Activated CD4-positive, alpha-beta T cell treated with anti-CD3 and anti-CD28 coated beads, Interleukin-2, amount 50 U/mL, for 48 hours (primary cell): ENCODE measurements at places on chromosomes 4 and X.

- DNase-seq, result no peak
Measured at GRCh38 chr4:184747034-184747830, 13.3 kb upstream of the CENPU start.

DNA sequence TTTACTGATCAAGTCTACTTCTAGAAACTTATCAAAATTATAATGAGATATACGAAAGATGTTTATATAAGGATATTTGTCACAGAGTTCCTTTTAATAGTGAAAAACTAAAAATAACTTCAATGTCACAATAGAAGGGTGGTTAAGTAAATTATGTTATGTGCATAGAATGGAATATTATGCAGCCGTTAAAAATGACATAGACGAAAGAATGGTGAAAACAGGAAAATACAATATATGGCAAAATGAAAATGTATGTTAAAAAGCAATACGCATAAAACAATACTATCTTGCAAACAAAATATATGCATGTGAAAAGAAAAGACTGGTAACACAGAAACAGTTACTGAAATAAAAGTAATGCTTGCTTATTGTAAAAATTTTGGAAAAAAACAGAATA is 19.1 kb downstream of the ZDHHC9 start:
- no peak for DNase-seq

DNA sequence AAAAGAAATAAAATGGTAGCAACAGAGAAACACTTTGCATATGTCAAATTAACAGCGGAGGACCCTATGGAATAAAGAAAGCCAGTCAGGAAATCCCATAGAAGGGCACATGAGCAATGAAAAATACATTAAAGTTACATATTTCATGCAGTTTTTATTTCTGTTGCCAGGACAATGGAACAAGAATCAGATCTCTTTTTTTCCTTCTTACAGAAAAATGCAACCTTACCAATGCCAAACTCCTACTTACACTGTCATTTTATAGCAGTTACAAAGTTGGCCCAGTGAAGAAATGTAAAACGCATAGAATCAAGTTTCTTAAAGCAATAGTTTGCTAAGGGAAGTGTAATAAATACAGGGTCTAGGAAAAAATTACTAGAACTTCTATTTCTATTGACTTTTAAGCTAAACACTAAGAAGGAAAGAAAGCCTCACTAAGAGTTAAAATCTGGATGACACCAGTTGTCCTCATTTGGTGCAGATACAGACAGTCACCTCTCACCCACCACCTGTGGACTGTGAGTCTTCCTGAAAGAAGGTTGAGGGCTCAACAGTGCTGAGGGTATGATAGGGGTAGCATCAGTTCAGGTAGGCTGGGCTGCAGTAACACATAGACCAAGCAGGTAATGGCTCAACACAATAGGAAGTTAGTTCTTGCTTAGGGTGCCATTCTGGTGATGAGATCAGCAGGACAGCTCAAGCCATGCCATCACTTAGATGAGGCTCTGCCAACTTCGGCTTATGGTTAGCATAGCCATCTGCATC is 224.6 kb downstream of the ANAPC10 start:
- no peak for DNase-seq

GRCh38 chrX:138014577-138014976 is 448.6 kb downstream of the ZIC3 start:
- no peak for DNase-seq

DNA sequence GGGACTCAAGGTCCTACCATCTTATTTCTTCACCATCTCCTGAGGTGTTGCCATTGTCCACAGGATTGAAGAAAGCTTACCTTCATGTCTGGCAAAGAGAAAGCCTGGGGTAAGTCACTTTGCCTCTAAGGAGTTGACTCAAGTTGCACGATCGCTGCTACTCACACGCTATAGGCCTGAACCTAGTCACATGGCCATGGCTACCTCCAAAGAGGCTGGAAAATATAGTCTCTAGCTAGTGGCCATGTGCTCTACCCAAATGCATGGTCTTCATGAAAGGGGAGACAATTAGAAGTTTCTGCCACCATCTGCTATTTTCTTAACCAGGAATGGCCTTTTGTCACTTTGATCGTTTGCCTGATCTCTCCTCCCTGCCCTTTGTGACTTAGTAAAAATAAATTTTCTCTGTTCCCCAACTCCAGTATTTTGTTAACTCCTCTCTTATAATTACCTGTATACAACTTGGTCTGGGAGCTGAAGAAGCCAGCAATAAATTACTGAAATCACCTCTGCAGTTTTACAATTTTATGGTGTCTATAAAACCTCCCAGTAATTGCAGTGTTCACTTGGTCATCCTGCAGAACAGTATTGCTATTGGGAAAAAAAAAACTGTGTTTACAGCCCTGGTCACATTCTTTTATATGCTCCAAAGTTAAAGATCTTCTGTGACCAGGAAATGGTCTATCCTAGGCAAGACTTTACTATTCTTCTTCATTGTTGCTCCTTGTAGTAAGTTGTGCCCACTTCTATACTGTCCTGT is 126.7 kb upstream of the TSPAN5 start:
- DNase-seq, result no peak

DNA sequence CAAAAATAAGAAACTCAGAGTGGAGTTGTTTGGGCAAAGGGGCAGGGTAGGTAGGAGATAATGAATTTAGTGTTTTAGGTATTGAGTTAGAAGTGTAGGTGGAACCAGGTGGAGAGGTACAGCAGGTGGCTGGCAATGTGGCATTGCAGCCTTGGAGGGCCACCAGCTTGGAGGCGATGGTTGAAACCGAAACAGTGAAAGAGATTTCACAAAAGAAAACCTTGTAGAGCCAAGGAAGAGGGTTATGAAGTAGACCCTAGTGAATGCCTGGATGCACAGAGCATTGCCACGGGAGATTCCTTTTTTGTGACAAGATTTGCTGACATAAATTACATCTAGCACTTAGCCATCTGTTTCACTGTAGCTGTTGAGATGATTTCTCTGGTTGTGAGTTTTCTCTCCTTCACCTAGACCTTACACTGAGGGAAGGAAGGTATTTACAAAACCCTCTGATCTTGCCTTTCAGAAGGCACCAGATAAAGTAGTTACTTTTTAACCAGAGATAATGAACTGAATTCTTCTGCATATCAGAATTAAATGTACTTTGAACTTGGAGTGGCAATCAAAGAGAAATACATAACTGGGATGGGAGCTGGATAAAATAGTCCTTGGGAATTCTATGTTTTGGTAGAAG is 104.1 kb upstream of the CASK start:
- DNase-seq, result no peak

- DNase-seq, result no peak
Measured at GRCh38 chrX:120029354-120029753, 48.1 kb downstream of the RHOXF2B start.

DNA sequence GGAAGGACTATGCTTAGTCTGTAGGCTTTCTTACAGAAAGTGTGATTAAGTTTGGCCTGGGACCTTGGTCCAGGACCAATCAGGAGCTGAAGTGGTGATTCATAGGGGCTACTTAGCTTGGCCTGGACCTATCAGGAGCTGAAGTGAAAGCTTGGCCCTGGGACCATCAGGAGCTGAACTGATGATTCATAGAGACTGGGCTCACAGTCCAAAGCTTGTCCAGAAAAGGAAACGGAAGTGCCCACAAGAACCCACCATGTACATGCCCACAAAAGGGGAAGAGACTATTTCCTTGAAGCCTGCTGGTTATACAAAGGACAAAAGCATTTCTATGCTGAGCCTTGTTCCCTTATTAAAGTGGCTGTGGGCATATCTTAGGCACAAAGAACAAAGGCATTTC is 12.6 kb downstream of the TENT5D start:
- no peak for DNase-seq

- no peak for DNase-seq
Measured at GRCh38 chr4:45795135-45795534, 328.7 kb downstream of the GABRG1 start.

GRCh38 chr4:188596021-188596420 is 456.8 kb downstream of the TRIML1 start:
- DNase-seq, result no peak

DNA sequence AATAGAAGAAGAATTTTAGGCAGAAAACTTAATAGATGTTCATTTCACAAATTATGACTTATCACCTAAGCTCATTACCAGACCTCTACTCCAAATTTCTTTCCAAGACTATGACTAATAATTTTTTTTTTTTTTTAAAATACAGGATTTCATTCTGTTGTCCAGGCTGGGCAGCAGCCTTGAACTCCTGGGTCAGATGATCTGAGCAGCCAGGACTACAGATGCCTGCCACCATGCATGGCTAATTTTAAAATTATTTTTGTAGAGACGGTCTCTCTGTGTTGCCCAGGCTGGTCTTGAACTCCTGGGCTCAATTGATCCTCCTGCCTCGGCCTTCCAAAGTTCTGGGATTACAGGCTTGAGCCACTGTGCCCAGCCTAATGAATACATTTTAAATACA is 119.2 kb downstream of the ARHGAP10 start:
- no peak for DNase-seq

- no peak for DNase-seq
Measured at GRCh38 chr4:76974150-76974549, 24.6 kb downstream of the SEPTIN11 start.

DNA sequence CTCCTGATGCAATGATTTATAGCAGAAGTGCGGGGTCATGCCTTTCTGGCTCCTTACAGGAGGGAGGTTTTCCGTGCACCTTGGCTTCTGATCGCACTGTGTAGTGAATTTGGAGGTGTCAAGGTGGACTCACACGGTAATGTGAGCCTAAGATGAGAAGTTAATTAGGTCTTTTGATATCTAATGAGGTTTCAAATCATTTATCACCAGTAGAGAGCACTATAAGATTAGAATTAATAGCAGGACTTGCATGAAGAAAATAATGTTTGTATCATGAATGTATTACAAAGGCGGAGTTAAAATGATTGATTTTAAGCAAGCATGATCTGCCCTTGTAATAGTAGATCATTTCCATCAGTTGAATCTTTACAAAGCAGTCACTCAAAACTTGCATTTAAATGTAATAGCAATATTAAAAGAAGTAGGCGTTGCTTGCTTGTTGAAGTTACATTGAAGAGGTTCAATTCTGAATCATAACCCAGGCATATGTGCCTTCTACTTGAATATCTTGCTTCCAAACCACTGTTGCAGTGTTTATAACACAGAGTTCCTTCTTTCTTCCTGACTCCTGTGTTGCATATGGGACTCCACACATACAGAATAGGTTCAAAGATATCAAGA is 152.1 kb downstream of the FMR1NB start:
- DNase-seq, result no peak

GRCh38 chr4:13541720-13542576 is 2.4 kb downstream of the NKX3-2 start:
- DNase-seq, result no peak

- DNase-seq, result no peak
Measured at GRCh38 chr4:39312816-39313215, 53.3 kb downstream of the RFC1 start.

GRCh38 chr4:86564795-86565194 is 29.3 kb upstream of the PTPN13 start:
- no peak for DNase-seq

GRCh38 chrX:15882704-15883539 is 28.3 kb upstream of the AP1S2 start:
- DNase-seq, result no peak

DNA sequence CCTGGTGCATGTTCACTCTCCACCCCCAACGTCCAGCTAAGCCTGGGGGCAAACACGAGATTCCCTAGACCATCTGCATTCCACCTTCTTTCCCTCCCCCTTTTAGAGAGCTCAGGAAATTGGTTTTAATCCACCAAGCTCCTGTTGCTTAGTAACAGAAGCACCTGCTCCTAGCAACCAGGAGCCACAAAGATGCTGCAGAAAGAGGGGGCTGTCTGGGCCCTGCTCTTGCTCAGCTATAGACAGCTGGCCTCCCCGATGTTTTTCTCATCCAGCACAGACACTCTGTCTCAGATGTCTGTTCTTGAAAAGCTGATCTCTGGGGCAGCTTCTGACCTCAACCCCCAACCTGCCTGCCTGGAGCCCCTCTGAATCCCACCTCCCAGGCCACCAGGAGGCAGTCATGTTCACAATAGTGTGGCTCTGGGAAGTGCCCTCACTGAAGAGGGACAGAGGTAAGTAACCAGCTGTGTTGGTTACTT is 71.5 kb downstream of the SLC16A2 start:
- DNase-seq, result peak; percentile 43

DNA sequence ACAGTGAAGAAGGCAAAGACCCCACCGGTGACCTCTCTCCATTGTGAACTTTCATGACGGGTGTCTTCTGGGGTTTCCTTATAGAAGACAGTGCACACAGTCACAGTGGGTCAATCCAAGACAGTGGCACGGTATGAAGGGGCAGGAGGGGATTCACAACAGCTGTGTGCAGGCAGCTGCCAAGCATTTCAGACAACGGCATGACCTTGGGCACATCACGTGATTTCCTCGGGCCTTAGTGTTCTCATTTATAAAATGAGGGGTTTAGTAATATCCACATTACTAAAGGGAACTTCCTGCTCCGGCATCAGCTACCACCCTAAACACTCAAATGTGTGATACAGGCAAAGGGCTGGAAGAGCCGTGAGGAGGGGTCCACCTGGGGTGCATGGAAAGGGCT is 42.9 kb downstream of the RBM47 start:
- DNase-seq, result no peak

DNA sequence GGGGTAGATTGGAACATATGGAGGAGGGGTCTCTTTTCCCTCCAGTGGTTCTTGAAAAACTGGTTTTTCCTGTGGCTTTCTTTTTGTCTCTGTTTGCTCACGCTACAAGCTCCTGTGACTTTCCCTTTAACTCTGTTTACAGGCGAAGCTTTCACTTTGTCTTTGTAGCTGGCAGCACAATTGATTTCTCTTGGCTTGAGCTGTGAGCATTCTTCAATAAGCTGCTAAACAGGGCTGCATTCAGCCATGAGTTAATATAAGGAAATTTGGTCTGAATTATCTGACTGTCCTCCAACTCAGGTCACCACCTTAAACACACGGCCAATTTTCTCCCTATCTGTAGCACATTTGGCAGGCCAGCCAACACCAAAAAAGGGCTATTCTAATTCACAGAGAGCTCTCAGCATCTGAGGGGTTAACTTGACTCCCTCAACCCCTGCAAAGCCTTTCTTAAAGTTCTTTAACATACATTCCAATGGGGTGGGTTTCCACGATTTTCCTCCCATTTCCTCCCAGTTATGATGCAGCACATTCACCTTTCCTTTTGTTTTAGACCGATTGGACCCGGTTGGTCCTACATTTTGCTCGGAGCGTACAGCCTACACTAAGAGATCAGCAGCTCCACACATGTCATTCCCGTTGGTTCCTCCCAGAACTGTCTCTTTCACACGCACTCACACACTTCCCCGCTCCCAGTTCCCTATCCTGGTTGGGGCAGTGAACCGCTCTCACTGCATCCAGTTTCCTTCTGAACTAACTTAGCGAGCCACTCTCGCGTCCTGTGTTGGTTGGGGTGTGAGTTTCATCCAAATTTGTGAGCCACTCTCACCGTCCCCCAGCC is 45.4 kb downstream of the UGT2A3 start:
- no peak for DNase-seq

DNA sequence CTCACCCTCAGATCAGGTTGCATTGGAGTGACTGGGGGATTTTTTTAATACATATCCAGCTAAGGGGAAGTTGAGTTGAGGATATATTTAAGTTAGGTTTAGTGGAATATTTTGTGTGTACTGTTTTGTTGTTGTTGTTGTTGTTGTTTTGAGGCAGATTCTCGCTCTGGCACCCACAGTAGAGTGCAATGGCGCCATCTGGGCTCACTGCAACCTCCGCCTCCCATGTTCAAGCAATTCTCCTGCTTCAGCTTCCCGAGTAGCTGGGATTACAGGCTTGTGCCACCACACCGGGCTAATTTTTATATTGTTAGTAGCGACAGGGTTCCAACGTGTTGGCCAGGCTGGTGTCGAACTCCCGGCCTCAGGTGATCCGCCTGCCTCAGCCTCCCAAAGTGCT is 38.6 kb upstream of the ATP6AP2 start:
- DNase-seq, result no peak
